ENCODE measurements at places on chromosomes 7 and 10.

DNA sequence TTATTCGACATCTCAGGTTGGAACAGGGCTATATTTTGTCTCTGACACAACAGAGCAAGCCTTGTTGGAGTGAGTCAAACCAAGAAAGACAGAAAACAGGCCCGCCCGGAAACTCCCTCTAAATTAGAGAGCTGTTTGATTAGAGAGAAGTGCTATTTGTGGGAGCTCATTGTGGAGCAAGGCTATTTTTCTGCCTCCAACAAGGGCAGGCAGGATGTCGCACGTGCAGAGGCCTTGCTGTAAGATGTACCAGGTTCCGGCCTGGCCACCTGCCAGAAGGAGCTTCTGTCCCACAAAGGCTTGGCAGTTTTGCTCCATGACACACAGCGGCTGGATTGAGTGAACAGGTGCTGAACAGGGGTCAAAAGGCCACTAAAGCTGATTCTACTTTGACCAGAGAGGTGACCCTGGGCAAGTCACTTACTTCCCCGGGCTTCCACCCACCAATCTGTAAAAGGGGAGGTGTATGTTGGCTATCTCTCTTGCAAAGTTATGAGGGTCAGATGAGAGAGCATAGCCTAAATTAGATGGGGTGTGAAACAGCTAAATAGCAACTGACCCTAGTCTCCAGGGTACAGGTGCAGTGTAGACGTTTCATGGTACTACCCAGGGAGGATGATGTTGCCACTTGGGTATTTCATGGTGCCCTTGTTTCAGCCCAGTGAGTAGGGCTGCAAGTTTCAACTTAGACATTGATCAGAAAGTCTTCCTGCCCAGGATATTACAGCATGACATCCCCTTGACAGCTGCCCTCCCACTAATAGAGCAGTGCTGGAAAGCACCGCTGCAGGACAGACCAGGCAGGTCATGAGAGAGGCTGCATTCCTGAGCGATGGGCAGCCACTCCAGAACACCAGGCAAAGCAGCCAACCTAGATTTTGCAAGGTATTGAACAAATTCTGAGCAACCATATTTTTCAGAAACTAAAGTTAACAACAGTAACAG lies 62.0 kb downstream of the VSTM4 start:
- no peak for DNase-seq

GRCh38 chr10:103281753-103282152 lies 4.8 kb downstream of the INA start:
- no peak for DNase-seq

DNA sequence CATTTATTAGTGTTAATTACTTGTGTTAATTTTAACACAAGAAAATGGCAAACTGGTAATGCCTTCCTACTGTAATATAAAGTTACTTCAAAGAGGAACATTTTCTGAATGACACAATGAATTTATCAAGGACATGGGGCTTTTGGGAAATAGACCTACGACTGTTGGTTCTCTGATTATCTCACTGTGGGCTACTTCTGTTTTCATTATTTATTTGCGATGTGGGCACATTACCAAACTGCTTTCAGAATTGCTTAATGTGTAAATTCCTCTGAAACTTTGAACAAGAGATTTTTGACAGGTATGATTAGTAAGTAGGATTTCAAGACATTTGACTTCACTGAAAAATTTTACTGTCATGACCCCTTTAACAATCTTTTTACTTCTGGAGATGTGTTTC lies 535.6 kb downstream of the CNTNAP2 start:
- no peak for DNase-seq

DNA sequence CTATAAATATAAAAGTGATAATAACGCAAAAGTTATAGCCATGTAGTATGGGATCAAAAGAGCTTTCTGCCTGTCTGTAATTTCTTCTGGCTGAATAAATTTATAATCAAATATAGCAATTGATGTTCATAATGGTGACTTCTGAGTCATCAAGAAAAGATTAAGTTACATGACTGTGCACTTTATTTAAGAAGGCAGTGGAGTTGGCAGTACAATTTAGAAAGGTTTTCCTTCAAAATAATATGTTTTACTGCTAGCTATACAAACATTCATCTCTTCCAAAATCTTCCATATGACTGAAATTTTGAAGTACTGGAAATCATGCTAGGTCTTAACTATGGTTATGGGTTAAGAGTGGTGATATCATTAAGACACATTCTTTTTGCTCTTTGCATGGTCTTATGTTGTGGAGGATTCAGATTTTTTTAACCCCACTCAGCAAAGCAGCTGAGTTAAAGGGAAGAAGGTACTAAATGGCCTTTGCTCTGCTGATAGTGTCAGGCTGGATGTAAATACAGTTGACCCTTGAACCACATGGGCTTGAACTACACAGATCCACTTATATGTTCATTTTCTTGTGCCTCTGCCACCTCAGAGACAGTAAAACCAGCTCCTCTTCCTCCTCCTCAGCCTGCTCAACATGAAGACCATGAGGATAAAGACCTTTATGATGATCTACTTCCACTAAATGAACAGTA lies 323.6 kb downstream of the BBS9 start:
- DNase-seq = no peak

DNA sequence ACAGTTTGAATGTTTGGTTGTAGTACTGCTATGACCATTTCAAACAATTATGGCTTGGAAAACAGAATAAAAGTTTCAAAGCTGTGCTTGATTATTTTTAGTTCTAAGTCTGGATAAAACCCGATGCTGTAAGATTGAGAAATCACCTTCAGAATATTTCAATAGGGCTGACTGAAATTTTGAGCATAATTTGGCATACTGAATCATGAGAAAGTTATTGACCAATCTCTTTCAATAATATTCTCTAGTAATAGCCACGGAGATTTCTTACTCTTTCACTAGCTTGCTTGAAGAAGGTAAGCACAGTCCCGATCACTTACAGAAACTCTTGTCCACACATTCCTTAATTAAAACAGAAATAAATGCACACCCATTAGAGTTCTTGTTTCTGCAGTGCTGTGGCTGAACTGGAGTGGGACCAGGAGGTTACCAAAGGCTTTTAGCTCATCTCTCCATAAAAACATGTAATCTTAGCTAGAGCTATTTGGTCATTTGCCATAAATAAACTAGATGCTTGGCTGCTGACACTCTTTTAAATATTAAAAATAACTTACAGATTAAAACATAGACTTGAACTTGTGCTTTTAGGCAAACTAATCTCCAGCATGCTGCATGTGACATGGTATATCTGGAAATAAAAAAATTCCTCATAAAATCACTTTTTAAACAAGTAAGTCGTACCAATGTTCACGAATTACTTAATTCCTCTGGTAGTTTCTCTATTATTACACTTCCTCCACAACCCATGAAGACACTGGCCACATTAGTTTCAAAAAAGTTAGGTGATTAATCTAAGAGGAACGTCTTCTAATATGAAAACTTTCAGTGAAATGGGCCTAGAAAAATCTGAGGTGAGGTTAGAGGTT lies 97.8 kb downstream of the AGMO start:
- no peak for DNase-seq

DNA sequence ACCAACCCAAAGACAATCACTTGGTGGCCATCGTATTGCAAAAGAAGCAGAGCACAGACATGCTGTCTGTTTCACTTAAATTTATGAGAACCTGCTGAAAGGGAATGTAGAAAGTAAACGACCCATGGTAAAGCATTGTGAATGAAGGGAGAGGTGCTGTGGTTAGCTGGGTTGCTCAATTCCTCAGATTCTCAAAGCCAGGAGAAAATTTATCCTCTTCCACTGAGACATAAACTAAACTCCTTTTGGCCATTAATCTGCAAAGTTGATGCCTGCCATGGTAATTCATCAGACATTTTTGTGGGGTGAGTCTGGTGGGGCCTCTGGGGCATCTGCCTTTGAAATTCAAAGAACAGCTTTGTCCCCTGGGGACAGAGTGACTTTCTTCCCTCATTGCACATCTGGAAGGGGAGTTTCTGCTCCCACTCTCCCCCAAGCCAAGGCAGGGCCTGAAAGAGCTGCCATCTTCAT lies 951.0 kb downstream of the LRMDA start:
- no peak for DNase-seq

- no peak for DNase-seq
Observed at GRCh38 chr7:24233386-24233785, 50.6 kb upstream of the NPY start.

DNA sequence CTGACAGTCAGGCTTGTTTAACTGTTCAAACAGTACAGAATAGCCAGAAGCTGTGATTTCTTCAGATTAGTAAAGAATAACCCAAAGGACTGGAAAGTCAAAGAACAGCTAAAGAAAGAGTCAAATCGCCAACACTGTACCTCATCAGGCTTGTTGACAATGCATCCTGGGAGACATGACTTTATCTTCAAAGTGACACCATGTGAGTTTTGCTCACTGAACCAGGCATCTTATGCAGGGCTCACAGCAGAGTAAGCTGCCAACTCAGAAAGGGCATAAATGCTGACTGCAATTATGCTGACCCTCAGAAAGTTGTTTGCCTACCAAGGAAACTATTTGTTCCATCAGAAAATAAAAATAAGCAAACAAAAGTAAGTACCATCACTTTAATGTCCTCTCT lies 96.4 kb downstream of the MAGI2 start:
- no peak for DNase-seq

DNA sequence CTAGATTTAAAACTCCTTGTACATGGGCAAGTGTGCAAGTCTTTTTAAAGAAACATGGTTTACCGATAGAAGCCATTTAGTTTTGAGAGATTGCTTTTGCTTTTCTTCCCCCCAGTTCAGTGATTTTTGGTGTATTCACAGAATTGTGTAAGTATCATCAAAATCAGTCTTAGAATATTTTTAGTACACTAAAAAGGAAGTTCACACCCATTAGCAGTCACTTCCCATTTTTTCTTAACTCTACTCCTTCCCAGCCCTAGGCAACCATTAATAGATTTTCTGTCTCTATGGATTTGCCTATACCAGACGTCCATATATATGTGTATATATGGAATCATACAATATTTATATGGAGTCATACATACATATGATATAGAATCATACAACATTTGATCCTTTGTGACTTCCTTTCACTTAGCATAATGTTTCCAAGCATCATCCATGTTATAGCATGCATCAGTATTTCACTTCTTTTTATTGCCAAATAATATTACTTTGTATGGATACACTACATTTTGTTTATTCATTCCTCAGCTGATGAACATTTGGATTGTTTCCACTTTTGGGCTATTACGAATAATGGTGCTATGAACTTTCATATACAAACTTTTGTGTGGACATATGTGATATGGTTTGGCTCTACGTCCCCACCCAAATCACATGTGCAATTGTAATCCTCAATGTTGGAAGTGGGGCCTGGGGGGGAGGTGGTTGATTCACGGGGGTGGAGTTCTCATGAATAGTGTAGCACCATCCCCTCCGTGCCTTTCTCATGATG lies 16.5 kb upstream of the ARL4A start:
- no peak for DNase-seq

DNA sequence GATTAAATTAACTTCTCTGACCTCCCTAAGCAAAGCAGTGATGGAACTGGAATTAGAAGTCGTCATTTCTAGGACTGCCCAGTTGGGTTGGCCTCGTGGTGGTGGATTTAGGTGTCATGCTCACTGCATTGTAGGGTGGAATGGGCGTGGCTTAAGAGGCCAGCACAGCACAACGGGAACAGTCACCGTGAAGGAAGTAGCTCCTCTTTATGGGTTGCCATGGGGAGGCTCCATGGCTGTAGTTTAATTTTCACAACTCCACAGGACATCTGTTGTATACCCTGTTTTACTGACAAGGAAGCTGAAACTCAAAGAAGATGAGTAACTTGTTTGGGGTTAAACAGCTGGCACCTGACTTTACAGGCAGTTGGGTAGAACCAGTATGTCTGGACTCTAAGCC lies 208.3 kb downstream of the CELF2 start:
- no peak for DNase-seq

DNA sequence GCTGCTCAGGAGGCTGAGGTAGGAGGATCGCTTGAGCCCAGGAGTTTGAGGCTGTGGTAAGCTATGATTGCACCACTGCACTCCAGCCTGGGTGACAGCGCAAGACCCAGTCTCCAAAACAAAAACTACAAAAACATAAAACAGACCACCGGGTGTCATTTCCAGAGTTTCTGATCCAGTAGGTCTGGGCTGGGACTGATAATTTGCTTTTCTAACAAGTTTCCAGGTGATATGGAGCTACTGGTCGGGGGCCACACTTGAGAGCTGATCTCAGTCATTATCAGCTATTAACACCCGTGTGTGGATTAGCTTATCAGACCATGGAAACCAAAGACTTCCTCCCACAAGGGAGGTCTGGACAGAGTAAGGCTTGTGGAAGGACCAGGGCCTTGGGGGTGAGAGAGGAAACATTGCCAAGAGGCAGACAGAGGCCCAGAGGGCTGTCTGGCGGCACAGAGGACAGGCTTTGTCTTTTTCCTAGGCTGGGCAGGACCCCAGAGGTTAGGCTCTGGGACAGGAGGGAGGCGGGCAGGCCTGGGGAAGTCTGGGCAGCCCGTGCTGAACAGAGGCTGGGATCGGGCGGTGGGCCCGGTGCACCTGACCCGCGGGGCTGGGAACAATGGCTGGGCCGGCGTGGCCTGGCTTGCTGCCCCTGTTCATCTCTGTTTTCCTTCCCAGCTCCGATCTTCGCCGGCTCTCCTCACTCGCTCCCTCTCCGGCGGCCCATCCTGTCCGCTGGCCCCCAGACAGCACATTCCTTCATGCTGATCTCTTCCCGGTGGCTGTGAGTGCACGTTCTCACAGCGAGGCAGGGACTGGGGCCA lies 25.2 kb downstream of the TMEM270 start:
- DNase-seq = no peak

- no peak for DNase-seq
Observed at GRCh38 chr10:117224881-117225280, 16.0 kb upstream of the SLC18A2 start.

DNA sequence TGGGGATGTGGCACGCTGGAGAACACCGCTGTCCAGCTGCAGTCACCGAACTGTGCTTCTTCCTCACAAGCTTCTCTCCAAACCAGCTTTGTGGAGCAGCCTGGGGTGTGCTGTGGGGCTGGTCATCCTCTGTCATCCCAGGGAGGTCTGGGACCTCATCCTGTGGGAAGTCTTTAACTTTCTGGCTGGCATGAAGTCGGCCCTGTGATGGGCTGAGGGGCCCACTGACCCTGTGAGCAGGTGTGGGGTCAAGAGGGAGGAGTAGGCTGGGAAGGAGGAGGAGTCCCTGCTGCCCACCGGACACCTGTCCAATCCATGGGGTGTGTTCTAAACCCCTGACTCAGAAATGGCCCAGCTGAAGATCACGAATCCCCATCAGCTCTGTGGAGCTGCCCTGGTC lies 136.2 kb upstream of the SHH start:
- no peak for DNase-seq

Measured in germinal center (tissue), 1 donor.